Spinal cord (tissue), 10 donors: ENCODE measurements at places on chromosomes 4 and X.

GRCh38 chr4:124635331-124635730 lies 77.2 kb downstream of the ANKRD50 start:
- H3K27ac ChIP-seq = no peak overlapping the region
- no peak overlapping the region for H3K4me3 ChIP-seq
- DNase-seq = no peak
- no peaks in the 10 kb centered on the region for H3K27me3 ChIP-seq

DNA sequence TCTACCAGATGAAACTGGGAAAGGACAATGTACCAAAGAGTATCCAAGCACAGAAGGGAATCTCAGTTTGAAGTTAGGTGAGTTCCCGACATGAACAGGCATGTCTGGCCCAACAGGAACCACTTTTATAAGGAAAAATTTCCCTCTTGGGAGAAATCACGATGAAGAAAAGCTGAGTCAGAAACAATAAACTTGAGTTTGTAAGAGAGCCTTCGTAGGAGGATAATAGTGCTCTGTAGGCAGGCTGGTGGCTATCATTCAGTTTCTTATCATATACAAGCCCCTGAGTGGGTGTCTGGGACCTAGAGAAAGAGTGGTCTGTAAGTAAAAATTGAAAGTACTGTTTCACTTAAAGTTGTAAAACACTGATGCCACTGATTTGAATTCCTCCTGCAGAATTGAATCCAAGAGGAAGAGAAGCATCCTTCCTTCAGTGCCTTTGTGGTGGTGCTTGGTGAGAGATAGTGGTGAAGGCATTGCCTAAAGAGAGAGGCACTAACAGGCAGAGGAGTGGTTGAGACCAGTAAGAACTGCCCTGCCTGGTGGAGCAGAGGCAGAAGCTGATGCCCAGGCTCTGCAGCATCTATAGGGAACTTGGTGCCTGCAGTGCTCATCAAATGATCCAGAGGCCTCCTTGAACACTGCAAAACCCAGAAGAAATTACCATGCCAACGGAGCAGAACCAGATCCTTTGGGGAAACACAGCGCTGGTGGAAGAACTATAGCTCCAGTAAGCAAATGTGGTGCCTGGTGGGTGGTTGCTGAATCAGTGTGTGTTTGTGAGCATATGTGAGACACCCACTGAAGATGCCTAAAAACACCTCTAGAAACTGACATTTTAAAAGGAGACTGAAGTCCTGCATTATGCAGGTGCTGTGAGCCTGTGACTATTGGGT lies 31.7 kb upstream of the METAP1 start:
- DNase-seq = no peak
- H3K27me3 ChIP-seq = no peaks in the 10 kb centered on the region
- H3K4me3 ChIP-seq = no peak overlapping the region
- no peaks in the 10 kb centered on the region for H3K36me3 ChIP-seq

DNA sequence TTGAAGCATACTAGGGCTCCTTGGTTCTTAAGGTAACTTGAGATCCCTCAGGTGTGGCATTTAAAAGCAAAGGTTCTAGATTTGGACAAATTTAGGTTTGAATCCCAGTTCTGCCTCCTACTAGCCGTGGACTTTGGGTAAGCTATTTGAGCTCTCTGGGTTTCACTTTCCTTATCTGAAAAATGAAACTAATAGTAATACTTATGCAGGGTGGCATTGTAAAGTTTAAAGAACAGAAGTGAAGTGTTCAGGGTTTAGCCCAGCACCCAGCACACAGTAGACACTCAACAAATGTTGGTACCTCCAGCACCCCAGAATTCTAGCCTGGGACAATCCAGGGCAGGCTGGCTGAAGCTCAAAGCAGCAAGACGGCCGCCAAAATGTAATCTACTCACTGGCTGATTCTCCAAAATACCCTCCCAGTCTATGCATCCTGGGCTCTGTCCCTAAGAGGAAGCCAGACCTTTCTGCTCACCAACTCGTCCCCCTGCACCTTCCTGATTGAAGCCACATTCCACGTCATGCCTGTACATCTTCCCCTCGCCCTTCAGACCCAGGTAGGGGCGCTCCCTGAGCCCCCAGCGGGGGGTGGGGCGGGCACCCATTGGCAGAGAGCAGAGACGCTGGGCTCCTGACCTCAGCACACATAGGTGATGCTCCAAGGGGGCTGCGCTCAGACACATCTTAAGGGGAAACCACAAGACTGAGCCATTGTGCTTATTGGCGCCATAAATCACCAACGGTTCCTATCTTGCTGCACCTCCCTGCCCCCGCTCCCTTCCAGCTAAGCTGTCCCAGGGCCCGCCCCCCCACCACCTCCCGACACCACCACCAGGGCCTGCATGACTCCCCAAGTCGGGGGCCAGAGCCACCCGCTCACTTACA lies 160.6 kb downstream of the BCOR start:
- H3K4me1 ChIP-seq = no peaks in the 10 kb centered on the region
- H3K27me3 ChIP-seq = no peaks in the 10 kb centered on the region
- DNase-seq = no peak
- no peak overlapping the region for H3K27ac ChIP-seq
- H3K4me3 ChIP-seq = no peak overlapping the region

DNA sequence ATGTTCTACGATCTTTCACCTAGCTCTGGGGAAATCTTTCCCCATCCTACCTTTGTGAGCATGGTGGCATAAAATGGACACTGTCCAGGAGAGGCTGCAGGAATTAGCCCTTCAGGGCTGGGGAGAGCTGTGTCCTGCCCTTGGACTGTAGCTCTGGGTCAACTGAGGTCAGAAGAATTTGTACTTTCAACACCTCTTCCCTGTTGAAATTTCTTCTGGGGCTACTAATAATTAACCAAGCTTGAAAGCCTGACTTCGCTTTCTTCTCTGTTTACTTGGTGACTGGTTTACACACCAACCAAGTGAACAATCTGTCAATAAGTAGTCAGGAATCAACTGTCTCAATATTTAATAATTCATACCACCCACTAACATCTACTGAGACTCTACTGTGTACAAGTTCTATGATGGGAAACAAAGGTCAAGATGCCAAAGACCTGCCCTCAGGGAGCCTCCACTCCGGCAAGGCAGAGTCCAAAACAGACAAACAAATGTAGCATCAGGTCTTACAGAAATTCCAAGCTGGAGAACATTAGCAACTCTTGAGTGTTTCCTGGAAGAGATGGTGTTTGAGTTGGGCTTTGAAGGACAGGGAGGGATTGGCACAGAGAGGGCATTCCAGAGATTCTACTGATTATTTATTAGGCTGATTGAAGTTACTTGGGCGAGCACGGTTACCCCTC lies 113.1 kb downstream of the ENPP6 start:
- H3K27ac ChIP-seq = peak overlapping the region; percentile 65
- no peak overlapping the region for H3K4me3 ChIP-seq
- H3K36me3 ChIP-seq = no peaks in the 10 kb centered on the region
- DNase-seq = no peak

GRCh38 chr4:88481537-88481936 lies 24.6 kb downstream of the HERC5 start:
- no peaks in the 10 kb centered on the region for H3K36me3 ChIP-seq
- no peak overlapping the region for H3K4me3 ChIP-seq
- no peak for DNase-seq

- H3K4me3 ChIP-seq = no peak overlapping the region
- H3K36me3 ChIP-seq = no peaks in the 10 kb centered on the region
- H3K27me3 ChIP-seq = no peaks in the 10 kb centered on the region
- H3K4me1 ChIP-seq = no peaks in the 10 kb centered on the region
Measured at GRCh38 chr4:68861057-68861456, 45.3 kb downstream of the UGT2B10 start.

DNA sequence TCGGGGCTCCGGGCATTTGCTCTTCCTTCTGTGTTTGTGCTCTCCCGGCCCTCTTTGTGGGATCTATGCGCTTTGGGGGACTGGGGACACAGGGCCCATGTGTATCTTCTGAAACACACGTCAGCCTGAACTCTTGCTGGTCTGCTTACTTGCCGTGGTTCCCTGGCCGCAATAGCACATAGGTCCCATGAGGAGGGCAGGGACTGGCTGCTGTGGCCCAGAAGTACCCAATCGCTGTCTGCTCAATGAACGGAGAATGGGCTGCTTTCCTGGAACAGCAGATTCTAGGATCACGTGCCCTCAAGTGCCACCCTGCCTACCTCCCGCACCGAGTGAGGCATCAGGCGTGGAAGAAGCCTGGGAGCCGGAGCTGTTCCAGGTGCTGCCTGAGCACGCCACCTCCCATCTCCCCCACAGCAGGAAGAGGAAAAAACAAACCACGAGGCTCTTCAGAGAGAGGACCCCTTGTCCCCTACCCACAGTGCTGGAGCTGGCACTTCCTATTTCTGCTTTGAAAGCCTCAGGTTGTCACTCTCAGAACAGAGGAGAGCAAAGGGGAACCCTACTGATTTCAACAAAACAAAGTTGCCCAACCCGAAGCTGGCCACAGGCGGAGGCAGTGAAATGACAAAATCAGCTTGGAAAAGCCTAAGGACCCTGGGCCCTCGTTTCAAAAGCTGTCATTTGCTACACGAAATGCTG lies 3.8 kb downstream of the G6PD start:
- peaks cover 33% of the 10 kb centered on the region for H3K36me3 ChIP-seq
- no peaks in the 10 kb centered on the region for H3K27me3 ChIP-seq
- DNase-seq = no peak
- H3K27ac ChIP-seq = no peak overlapping the region

DNA sequence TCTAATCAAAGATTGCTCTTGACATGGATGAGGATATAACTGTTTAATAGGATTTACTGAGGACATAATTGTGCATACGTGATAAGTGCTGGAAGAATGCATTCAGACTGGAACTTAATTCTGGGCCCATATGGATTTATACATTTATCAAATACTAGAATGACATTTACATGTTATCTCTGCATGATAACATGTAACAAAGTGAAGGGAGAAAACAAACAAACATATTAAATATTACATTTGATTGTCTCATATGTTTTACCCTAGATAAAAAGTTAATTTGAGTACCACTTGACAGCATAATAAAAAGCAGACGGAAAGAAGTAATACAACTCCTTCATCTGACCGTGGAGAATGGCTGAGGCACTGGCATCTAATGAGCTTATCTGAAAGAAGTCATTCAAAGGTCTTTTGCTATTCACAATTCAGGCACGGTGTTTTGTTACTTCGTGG lies 297.8 kb downstream of the PPP3CA start:
- H3K36me3 ChIP-seq = no peaks in the 10 kb centered on the region
- H3K27me3 ChIP-seq = no peaks in the 10 kb centered on the region
- no peak overlapping the region for H3K4me3 ChIP-seq
- H3K27ac ChIP-seq = no peak overlapping the region
- no peak for DNase-seq

DNA sequence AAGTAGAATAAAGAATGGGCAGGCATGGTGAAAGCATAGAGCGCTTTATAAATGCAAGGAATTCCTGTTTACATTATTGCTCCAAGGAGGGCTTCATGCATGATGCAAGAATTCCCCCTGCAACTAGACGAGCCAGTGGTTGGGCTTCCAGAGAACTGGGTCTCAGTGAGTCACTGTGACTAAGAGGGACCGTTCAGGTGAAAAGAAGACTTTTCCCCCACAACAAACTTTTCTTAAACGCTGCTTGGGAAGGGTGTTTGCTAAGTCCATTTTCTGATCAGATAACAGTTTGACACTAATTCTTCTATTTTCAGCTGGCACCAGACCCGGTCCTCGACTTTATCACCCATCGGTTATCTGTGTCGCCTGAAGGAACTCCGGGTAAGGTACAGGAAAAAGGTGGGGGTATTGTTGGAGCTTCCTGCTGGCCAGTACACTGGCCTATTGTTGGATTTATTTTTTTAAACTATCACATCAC lies 40.1 kb downstream of the LDB2 start:
- H3K4me3 ChIP-seq = no peak overlapping the region
- H3K27ac ChIP-seq = peak overlapping the region; percentile 25
- no peaks in the 10 kb centered on the region for H3K4me1 ChIP-seq
- no peak for DNase-seq

DNA sequence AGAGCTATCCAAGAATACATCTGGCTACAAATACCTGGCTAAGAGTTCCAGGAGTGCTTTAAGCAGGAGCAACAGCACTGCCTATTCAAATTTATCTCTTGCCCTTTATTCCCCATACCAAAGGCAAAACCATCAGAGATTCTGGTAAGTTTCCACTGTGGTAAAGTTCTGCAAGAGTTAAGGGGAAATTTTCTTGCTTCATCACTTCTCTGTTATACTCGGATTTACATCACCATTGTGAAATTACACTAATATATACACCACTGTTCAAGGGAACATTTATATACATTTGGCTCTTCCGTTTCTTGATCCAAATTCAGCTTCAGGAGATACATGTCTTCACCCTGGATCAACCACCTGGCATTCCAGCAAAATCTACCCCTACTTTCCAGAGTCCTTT lies 70.8 kb upstream of the PTPN13 start:
- H3K36me3 ChIP-seq = no peaks in the 10 kb centered on the region
- no peaks in the 10 kb centered on the region for H3K27me3 ChIP-seq
- no peak for DNase-seq

- H3K4me1 ChIP-seq = no peaks in the 10 kb centered on the region
- no peaks in the 10 kb centered on the region for H3K27me3 ChIP-seq
- H3K36me3 ChIP-seq = no peaks in the 10 kb centered on the region
- H3K27ac ChIP-seq = peak overlapping the region; percentile 93
- peak overlapping the region; percentile 94 for H3K4me3 ChIP-seq
Measured at GRCh38 chr4:183503497-183504063, 1.3 kb upstream of the ING2 start.

DNA sequence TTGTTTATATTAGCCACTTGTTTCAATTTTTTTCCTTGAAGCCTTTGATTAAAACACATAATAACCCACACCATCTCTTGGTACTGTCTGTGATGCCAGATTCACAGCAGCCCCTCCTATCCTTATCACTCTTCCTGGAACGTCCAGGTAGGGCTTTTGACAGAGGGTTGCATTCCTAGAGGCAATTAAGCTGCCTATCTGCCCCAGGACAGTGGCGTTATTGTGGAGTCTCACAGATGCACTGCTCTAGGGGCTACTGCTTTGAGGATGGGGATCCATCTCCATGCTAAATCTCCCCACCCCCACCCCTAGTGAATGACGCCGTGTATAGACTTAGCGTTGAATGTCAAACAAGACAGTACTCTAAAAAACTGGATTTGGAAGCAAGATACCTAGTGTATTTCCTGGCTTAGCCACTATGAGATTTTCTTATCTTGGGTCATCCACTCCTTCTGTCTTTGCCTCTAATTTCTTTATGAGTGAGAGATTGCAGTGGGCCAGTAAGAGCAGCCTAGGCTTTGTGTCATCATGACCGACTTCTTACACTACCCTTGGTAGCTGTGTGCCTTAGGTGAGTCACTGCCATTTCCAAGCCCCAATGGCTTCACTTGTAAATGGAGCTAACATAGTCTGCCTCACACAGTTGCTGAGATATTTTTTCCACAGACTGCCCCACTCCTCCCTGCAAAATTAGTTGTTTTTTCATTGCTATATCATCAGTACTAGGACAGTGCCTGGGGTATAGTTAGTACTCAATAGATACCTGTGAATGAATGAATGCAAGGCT lies 90.9 kb downstream of the EGF start:
- H3K27me3 ChIP-seq = peaks cover 2% of the 10 kb centered on the region
- no peaks in the 10 kb centered on the region for H3K4me1 ChIP-seq
- no peak overlapping the region for H3K27ac ChIP-seq
- H3K36me3 ChIP-seq = no peaks in the 10 kb centered on the region

- no peak overlapping the region for H3K4me3 ChIP-seq
- H3K27me3 ChIP-seq = no peaks in the 10 kb centered on the region
- no peak for DNase-seq
- no peaks in the 10 kb centered on the region for H3K36me3 ChIP-seq
Measured at GRCh38 chr4:182698212-182698611, 219.0 kb downstream of the DCTD start.
